ENCODE measurements at places on chromosomes 3 and 15.

- no peak for DNase-seq
These were observed 47.1 kb downstream of the MKRN2 start for GRCh38 chr3:12603969-12604368.

- DNase-seq: no peak
These were observed 144.7 kb downstream of the CHSY1 start for GRCh38 chr15:101107101-101107500.

GRCh38 chr15:58019503-58020376 lies 45.8 kb downstream of the ALDH1A2 start:
- DNase-seq: no peak

DNA sequence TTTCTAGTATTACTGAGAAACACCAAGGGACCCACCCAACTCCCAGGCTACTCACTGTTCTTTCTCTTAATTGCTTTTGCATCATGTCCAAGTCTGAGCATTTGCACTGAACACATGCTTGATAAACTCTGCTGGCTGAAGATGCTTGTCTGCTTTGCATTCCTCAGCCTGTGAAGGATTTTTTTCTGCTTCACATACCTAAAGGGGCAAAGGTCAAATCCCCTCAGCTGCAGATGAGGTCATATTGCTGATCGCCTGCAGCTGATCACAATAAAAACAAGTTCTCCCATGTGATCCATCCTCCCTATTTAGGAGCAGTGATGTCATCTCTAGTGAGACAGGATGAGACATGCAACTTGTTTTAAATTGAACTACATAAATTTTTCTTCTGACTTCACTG lies 84.6 kb upstream of the DCBLD2 start:
- DNase-seq: no peak

GRCh38 chr15:70741677-70742293 lies 21.6 kb downstream of the UACA start:
- no peak for DNase-seq

DNA sequence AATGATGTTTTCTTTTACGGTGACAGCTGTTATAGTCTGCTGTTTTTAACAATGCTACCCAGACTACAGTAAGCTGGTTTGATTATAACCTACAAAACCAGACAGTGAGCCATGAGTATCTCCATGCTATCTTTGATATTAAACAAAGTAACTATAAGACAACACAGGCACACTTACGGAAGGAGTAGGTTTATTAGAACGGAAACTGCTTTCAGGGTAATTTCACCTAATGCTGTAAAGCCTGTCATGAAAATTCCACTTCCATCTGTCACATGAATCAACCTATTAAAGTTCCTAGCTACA lies 33.0 kb downstream of the VPS13C start:
- DNase-seq: no peak

DNA sequence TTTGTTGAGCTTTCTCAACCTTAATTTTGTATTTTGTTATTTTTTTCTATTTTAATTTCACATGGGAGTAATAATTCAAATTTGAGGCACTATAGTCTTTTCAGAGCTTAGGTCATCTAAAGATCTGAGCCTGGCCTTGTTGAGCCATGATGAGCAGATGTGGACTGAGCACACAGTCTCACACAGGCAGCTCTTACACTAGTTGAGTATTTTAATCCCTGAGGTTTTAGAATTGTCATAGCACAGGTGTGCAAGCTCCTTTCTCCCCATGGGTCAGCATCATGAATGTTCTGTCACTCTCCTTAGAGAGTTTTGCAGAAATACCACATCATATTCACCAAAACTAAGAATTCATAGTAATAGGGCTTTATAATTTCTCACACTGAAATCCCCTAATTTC lies 4.9 kb downstream of the ZBTB38 start:
- no peak for DNase-seq

DNA sequence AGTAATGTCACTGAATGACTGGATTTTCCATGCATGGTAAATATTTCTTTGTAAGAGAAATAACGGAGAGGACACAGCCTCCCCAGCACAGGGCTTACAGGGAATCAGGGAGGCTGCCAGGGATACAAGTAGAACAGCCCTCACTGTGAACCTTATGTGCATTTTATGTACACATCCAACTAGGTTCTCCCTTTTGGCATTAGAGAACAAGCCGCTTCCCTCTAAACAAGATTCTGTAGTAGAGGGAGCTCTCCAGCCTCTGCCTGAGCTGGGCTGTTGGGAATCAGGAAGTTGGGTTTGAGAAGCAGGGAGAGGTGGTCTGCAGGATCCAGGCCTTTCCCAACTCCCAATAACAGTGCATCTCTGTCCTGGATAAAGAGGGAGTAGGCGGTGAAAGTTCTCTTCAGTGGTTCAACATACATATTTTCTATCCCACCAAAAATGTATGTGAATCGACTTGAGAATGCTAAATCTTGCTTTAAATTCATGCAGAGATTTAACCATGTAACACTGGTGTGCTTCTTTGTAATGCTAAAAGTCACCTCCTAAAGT lies 83.7 kb downstream of the ARNT2 start:
- no peak for DNase-seq

- DNase-seq: peak; percentile 95
These were observed 692 bp downstream of the STT3B start for GRCh38 chr3:31533169-31534064.

GRCh38 chr3:140731440-140732119 lies 53.7 kb downstream of the TRIM42 start:
- no peak for DNase-seq
